ENCODE measurements at places on chromosomes 16 and 17.
A peak's percentile ranks its signal among the peaks of the same experiment; 100 is the strongest.

GRCh38 chr17:47720754-47721533, 12.1 kb upstream of the TBX21 start:
- DNase-seq: peak; percentile 99

GRCh38 chr17:15154618-15155017, 110.5 kb downstream of the PMP22 start:
- no peak for DNase-seq

DNA sequence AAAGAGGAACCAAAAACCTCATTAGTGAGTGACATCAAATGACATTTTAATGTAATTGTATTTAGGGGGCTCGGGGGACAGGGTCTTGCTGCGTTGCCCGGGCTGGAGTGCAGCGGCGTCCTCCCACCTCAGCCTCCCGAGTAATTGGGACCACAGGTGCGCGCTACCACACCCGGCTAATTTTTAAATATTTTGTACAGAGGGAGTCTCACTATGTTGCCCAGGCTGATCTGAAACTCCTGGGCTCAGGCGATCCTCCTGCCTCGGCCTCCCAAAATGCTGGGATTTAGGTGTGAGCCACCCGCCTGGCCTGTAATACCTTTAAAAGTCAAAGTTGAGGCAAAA, 581 bp downstream of the SNRNP25 start:
- no peak for DNase-seq

DNA sequence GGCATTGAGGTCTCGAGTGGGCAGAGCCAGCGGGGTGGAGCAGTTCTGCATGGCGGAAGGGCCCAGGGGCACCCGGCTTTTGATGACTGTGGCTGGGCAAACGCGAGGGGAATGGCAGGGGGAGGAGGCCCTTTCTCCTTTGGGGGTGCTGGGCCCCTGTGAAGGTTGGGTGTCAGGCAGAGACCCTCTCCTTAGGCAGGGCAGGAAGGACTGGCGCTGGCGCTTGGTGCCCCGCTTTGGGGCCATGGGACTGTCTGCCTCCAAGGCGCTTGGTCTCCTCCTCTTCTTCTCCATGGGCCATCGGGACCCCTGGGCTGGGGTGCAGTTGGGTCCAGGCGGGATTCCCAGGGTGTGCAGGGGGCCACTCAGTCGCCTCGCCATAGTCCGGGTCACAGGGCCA, 12.8 kb upstream of the GFAP start:
- no peak for DNase-seq

GRCh38 chr17:77442976-77443747, 302.4 kb downstream of the SEC14L1 start:
- DNase-seq: no peak

- no peak for DNase-seq
These were observed 384 bp downstream of the TMEM107 start for GRCh38 chr17:8175795-8176196.

GRCh38 chr17:4329838-4330237, 36.6 kb downstream of the UBE2G1 start:
- DNase-seq: no peak

DNA sequence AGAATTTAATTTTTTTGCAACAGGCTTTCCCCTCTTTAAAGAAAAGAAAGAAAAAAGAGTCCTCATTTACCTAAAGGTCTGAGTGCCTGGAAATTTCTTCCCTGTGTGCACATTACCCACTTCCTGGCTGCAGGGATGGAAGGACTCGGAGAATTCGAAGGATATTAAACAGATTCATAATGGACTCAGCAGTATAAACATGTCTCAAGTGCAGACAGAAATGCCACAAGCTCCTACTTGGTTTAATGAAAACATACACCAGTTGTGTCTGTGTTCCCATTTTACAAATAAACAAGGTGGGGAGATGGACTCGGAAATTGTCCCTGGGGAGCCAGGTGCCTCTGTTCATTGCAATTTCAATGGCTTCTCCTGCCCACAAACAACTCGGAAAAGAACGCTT, 47.2 kb downstream of the MEOX1 start:
- no peak for DNase-seq

DNA sequence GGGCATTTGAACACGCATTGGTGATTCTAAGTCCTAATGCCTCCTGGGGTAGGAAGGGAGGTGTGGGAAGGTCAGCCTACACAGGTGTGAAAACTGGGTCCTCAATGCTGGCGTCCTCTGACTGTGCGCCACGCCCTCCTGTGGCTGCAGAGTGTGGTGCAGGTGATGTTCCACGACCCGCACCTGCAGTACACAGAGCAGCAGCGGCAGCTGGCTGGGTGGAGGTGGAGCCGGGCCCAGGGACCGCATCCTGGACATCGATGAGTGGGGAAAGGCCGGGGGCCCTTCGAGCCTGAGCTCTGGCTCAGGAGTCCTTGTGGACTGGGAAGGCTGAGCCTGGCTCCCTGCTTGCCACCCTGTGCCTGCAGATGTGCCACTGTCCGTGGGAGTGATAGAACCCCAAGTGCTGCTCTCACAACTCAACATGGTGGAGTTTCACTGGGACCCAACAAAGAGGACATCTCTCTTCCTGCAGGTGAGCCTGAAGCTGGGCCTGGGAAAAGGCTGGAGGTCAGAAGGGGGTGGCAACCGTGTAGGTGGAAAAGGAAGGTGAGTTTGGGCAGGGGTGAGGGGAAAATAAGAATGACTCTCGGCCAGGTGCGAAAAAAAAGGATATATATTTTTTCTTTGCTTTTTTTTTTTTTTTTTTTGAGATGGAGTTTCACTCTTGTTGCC, 14.0 kb upstream of the STAC2 start:
- DNase-seq: peak; percentile 55

GRCh38 chr17:35095741-35096140, 23.9 kb downstream of the RAD51D start:
- no peak for DNase-seq

DNA sequence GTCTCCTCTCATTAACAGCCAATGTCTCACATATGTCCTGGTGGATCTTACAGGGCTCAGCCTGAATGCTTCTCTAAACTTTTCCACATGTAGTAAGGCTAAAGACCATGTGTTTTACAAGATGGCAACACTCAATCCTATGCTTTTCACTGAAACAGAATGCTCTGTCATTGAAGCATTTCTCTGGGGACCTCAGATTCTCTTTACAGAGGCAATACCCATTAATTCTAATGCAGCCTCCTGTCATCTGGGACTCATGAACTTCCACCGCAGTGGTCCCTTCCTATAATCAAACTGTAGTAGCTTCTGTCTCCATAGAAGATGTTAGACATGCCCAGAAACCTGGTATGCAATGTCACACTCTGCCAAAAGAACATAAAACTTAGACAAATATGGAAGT, 926.6 kb upstream of the RBFOX1 start:
- no peak for DNase-seq

DNA sequence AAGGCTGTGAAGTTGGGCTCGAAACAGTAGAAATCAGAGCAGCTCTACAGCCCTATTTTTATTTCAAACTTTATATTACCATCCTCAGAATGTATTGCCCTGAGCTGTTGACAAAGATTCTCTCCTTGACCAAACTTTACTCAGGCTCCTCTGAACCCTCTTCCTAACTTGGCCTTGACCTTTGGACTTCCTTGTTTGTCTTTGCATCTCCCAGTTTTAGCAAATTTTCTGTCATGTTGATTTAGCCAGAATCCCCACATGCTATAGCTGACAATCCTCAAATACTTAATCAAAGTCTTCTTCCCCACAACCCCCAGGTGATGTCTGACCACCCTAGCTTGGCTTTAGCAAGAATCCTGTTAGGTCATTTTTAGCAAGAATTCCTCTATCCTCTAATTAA, 87.4 kb upstream of the GRIN2A start:
- DNase-seq: no peak

GRCh38 chr17:72461757-72462156, 340.9 kb downstream of the SOX9 start:
- DNase-seq: no peak

GRCh38 chr16:50699326-50700159, 6.1 kb downstream of the NOD2 start:
- DNase-seq: peak; percentile 56

- no peak for DNase-seq
These were observed 14.7 kb downstream of the RPH3AL start for GRCh38 chr17:337866-338265.

DNA sequence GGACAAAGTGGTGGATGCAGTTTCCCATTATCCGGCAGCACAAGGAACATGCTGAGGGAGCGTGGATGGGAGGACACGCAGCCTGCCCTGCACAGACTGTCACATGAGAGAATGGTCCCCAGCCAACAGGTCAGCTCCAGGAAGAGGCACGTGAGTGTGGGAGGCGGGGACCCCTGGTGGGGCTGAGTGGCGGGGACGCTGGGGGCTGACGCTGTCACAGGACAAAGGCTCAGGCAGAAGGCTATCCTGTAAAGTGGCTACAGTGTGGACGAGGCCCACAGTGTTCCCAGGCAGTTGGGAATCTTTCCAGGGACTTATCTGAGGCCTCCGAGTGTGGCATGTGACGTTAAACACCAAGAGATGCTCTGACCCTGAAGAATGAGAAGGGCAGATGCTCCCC, 30.4 kb downstream of the MBTPS1 start:
- no peak for DNase-seq
